Femur (tissue), 1 donor: ENCODE measurements at places on chromosomes 4 and X.
A peak's percentile ranks its signal among the peaks of the same experiment; 100 is the strongest.

DNA sequence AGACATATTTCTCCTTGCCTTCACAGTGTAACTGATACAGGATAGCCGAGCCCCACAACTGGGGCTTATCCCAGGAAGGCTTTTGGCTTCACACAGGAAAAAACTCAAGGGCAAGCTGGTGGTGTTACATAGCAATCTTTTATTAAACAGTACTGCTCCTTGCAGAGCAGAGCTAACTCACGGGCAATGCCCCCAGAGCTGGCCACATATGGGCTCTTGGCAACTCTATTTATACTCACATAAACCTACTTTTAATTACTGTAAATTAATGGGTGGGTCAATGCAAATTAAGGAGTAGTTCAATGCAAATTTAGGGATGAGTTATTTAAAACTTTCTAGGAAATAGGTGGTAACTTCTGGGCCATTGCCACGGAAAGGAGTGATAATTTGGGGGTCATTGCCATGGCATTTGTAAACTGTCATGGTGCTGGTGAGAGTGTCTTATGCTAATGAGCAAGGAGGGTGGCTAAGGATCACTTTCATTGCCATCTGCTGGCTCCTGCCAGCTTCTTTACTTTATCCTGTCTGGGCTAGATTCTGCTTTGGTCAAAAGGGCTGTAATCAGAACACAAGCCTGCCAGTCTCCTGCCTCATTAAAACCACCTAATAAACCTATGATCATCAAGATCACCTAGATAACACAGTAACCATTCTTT lies 288.8 kb downstream of the CENPC start:
- DNase-seq: no peak

DNA sequence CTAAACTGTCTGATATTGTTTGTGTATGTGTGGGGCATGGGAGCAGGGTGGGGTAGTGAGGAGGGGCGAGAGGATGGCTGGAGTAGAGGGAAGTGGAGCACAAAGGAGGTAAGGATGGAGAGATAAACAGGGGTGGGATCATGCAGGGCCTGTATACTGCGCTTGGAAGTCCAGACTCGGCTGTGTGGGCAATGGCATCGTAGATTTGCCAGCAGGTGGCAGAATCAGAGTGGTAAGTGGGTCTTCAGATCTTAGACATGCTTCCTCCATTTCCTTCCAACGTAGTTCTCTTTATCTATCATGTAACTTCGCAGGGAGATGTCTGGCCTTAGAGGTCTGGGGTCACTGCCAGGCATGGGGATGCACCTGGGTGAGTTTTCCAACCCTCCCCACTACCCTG lies 155.5 kb downstream of the PDGFRA start:
- peak; percentile 39 for DNase-seq

GRCh38 chr4:109155682-109156283 lies 146.7 kb downstream of the COL25A1 start:
- DNase-seq: no peak

DNA sequence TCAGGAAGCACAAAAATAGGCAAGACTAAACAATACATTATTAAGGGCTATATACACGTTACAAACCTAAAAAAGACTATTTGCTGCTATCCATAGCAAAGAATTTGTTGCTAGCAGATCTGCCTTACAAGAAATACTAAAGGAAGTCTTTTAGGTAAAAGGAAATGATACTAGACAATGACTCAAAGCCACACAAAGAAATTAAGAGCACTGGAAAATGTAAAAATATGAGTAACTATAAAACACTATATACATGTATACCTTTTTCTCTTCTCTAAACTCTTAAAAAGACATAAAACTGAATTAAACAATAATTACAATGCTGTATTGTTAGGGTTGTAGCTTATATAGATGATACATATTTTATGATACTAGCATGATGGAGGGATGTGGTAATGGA lies 25.7 kb downstream of the SLC9A7 start:
- DNase-seq: no peak

DNA sequence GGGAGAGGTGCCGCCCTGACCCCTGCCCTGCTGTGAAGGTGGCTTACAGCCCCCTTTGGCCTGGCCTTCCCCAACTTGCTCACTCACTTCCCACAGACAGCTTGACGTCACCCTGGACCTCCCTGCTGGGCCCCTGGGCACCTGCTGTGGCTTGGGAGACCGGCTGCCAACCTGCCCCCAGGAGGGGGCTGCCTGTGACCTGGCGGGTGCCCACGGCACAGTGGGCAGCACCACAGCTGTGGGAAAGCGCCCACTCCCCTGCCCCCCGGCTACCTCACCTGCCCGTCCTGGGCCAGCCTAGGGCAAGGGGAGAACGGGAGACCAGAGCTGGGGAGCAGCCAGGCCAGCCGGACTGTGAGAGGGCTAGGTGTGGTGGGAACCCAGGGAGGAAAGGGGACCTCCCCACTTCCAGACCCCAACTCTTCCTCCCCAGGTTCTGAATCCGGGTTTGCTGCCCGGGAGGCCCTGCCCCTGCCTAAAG lies 2.4 kb upstream of the ZFP92 start:
- peak; percentile 13 for DNase-seq

- DNase-seq: no peak
Observed at GRCh38 chr4:99886146-99886545, 8.1 kb downstream of the LAMTOR3 start.

DNA sequence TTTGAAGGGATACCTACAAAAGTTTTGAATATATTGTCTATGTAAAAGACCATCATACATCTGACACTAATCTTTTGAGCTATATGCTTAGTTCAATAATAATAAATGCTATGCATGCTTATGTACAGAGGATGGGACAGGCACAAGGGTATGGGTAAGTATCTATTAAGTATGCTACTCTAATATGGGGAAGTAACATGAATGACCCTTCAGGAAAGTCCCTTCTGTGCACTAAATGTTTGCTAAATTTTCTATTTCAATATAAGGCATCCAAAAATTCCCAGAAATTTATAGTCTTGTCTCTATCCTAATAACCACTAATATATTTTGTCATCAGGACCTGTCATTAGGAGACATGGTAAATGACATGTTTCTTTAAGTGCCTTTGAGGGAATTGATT lies 19.0 kb downstream of the ATP8A1 start:
- no peak for DNase-seq

GRCh38 chr4:54392479-54392878 lies 163.4 kb downstream of the PDGFRA start:
- no peak for DNase-seq

DNA sequence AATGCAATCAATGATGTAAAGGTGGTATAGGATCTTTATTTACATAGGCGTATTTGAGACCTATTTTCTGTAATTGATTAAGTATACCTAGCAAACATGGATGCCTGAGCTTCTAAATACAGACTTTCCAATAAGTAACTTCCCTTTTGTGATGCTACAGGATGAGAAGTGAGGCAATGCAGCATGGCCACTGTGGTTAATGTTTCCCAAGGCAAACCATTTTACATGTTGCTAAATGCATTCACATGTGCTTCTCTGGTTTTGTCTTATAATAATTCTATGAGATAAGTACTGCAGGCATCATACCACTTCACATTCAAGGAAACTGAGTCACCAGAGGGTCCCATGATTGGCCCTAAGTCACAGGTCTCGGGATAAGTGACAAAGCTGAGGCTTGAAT lies 35.7 kb upstream of the NKX3-2 start:
- no peak for DNase-seq

DNA sequence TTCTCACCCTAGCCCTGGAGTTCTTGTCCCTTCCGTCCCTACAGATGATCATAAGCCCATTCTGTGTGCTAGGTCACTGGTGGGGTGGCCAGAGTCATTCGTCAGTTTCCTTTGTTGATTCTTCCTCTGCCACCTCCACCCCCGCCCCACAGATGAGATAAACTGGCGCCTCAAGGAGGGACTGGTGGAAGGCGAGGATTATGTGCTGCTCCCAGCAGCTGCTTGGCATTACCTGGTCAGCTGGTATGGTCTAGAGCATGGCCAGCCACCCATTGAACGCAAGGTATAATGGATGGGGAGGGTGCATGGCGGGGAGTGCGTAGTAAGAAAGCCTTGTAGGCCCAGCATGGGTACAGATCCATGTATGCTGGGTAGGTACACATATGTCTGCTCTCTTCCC lies 6.4 kb downstream of the USP11 start:
- DNase-seq: no peak

DNA sequence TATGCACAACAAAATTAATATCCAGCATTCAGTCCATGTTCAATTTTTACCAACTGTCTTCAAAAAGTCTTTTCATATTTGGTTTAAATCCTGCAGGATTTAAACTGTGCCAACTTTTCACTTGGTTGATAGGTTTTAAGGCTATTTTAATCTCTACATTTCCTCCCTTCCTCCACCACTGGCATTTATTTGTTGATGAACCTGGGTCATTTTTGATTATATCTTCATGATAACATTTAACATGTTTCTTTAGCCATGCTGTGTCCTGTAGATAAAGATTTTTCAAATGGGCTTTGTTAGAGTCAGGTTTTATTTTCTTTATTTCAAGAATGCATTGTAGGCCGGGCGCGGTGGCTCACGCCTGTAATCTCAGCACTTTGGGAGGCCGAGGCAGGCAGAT lies 216.4 kb downstream of the ARHGAP10 start:
- no peak for DNase-seq

DNA sequence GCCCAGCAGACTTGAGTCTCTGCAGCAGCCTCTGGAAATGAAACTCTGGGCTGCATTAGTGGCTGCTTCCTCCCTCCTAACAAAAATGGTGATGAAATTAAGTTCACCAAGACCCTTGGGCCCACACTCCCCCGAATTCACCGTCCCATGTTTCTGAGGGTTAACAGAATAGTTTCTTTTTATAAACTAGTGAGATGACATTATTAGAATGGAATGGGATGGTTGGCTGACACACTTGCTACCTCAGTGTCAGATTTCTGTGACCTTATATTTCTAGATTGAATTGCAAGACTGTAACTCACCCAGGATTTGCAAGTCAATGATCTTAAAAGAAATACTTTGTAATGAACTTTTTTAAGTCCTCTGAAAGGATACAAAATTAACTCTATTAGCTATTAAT lies 127.1 kb downstream of the SHROOM3 start:
- no peak for DNase-seq

GRCh38 chr4:120466429-120466828 lies 399.8 kb upstream of the MAD2L1 start:
- no peak for DNase-seq

GRCh38 chr4:4671774-4672349 lies 130.0 kb upstream of the STX18 start:
- no peak for DNase-seq

GRCh38 chr4:51963841-51964517 lies 56.2 kb downstream of the LRRC66 start:
- peak; percentile 21 for DNase-seq

- DNase-seq: peak; percentile 71
Observed at GRCh38 chr4:52957220-52957686, 95.1 kb downstream of the RASL11B start.

- no peak for DNase-seq
Observed at GRCh38 chrX:2892816-2893215, 36.3 kb downstream of the ARSD start.

- DNase-seq: no peak
Observed at GRCh38 chr4:151992332-151993154, 231.7 kb upstream of the GATB start.

- DNase-seq: no peak
Observed at GRCh38 chr4:165537028-165537648, 158.3 kb downstream of the CPE start.

- no peak for DNase-seq
Observed at GRCh38 chrX:12412561-12412960, 274.3 kb downstream of the FRMPD4 start.

DNA sequence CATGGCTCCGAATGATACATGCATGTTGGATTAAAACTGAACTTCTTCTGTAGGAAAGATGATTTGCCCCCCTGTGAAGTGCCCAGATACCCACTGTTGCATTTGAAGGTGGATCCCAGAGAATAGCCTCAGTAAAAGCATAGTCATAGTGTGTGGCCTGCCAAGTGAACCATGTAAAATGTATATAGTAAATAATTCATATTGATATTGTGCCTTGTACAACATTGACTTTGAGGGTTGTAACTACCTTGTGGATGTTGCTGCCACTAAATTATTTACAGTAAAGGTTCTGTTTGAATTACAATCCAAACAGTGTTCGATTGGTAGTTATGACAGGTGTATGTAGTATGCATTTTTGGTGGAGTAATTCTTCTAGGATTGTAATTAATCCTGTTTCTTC lies 19.2 kb downstream of the TMEM131L start:
- no peak for DNase-seq

GRCh38 chr4:158208963-158209640 lies 1.2 kb upstream of the TMEM144 start:
- no peak for DNase-seq

DNA sequence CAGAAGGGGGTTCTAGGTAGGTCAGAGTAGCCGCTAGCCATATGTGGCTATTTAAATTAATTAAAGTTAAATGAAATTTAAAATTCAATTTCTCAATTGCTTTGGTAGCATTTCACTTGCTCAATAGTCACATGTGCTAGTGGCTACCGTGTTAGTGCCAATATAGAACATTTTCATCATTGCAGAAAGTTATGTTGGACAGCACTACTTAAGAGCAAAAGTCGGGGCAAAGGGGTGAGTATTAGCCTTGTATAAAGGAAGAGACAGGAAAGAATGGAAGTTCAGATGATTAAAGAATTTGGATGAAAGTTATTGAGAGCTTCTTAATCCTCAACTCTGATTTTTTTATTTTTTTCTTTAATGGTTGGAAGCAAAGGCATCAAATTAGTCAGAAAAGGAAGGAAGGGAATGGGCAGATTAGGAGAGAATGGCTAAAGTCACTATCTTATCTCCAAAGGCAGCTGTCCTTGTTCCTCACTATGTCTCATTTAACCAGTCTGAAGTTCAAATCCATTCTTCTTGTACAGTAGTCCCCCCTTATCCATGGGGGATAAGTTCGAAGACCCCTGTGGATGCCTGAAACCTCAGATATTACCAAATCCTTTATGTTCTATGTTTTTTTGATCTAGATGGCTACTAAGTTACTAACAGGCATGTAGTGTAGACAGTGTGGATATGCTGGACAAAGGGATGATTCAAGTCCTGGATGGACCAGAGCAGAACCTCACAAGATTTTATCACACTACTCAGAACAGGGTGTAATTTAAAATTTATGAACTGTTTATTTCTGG lies 22.9 kb downstream of the OCIAD1 start:
- DNase-seq: no peak

DNA sequence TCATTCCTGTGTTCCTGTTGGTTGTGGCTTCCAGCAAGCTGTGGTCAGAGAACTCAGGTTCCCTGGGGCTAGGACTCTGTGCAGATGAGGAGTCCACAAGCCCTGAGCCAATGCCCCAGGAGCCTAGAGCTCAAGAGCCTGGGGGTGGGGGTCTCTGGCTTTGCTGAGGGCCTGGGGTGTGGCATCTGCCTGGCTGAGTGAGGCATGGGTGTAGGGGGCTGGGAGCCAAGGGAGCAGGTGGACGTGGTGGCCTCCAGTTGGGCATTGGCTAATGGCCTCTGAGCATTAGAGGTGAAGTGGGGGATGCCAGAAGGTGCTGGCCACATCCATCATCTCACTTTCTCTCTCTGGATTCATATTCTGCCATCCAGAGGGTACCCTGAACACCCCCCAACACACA lies 5.3 kb upstream of the MAMLD1 start:
- DNase-seq: no peak

- no peak for DNase-seq
Observed at GRCh38 chr4:168383510-168383909, 65.0 kb upstream of the DDX60 start.
